ENCODE measurements at places on chromosomes 12 and 14. TPM values are rescaled to one million over a fixed set of nuclear protein-coding genes. Genes with fewer than 3 reads are reported as not detected.

- no peaks in the 10 kb centered on the region for H3K27me3 ChIP-seq
- no peaks in the 10 kb centered on the region for H3K36me3 ChIP-seq
- no peak for DNase-seq
- H3K4me3 ChIP-seq, result no peak overlapping the region
- H3K27ac ChIP-seq, result no peak overlapping the region
Observed at GRCh38 chr12:121731473-121731872, 18.9 kb downstream of the TMEM120B start.

GRCh38 chr14:60273956-60274355 lies 24.9 kb downstream of the PPM1A start:
- peaks cover 18% of the 10 kb centered on the region for H3K4me1 ChIP-seq
- H3K27me3 ChIP-seq, result no peaks in the 10 kb centered on the region
- H3K36me3 ChIP-seq, result no peaks in the 10 kb centered on the region
- H3K4me3 ChIP-seq, result no peak overlapping the region

CDKN3 gene
- total RNA-seq, result 13.5 TPM

- H3K27ac ChIP-seq, result peak overlapping the region; percentile 73
- H3K4me3 ChIP-seq, result no peak overlapping the region
- peaks cover 82% of the 10 kb centered on the region for H3K4me1 ChIP-seq
- DNase-seq, result no peak
- no peaks in the 10 kb centered on the region for H3K27me3 ChIP-seq
- no peaks in the 10 kb centered on the region for H3K36me3 ChIP-seq
Observed at GRCh38 chr14:73751157-73751691, 37.0 kb upstream of the PNMA1 start.

GRCh38 chr14:93727039-93727740 lies 61.1 kb downstream of the PRIMA1 start:
- no peaks in the 10 kb centered on the region for H3K36me3 ChIP-seq
- no peak overlapping the region for H3K4me3 ChIP-seq
- no peak for DNase-seq
- H3K27me3 ChIP-seq, result no peaks in the 10 kb centered on the region
- no peaks in the 10 kb centered on the region for H3K4me1 ChIP-seq

GRCh38 chr14:99116741-99117295 lies 155.2 kb downstream of the BCL11B start:
- H3K27ac ChIP-seq, result no peak overlapping the region
- no peaks in the 10 kb centered on the region for H3K36me3 ChIP-seq
- no peaks in the 10 kb centered on the region for H3K4me1 ChIP-seq
- H3K4me3 ChIP-seq, result no peak overlapping the region
- peaks cover 7% of the 10 kb centered on the region for H3K27me3 ChIP-seq

CCDC196 gene
- not detected for total RNA-seq

DNA sequence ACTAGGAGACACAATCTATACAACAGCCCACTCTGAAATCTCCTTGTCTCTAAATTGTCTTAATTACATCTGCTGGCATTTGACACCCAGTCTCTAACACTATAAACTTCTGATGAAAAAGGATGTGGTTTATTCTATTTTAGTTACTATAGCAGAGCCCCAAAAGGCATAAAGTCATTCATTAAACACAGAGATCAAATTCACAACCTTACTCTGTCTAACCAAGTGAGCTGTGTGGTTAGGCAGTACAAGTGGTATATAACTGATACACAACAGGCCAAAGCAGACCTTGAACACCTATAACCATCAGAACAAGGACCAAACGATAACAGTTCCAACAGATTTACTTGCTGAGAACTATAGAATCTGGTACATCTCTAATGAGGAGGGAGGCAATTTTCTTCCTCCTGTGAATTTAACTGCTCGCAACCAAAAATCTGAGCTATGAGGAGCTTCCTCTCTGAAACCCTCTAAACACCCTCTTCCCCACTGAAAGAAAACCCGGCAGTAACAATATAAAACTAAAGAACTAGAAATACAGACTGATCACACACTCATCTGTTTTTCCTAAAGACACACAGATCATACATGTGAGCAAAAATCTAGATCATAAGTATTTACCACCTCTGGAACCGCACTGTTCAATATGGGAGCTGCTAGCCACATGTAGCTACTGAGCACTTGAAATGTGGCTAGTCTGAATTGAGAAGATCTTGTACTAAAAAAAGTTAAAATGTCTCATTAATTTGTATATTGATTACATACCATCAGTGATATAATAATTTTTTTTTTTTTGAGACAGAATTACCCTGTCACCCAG lies 17.7 kb downstream of the SPPL3 start:
- no peak overlapping the region for H3K4me3 ChIP-seq
- H3K27me3 ChIP-seq, result no peaks in the 10 kb centered on the region
- no peak overlapping the region for H3K27ac ChIP-seq
- no peaks in the 10 kb centered on the region for H3K36me3 ChIP-seq

GRCh38 chr14:75344411-75344810 lies 65.8 kb downstream of the FOS start:
- H3K27me3 ChIP-seq, result no peaks in the 10 kb centered on the region
- DNase-seq, result no peak
- no peak overlapping the region for H3K4me3 ChIP-seq
- no peaks in the 10 kb centered on the region for H3K4me1 ChIP-seq
- H3K36me3 ChIP-seq, result no peaks in the 10 kb centered on the region

LYZ gene
- 91.2 TPM for total RNA-seq

DNA sequence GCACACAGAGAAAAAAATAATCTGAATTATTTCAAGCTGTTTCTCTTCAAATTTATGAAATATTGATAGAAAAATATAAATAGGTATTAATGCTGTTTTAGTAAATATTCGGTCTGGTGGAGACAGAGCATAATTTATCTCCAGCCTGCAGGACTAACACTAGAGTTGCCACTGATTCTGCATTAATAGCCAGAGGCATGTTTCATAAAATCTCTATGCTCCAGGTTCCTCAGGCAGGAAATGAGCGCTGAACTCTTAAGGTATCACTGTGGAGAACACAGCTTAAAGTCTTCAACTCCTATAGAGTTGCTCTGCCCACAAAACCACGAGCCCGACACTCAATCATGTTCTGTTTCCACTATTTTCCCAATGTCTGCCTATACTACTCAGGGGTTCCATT lies 470.0 kb upstream of the TMPO start:
- H3K27me3 ChIP-seq, result no peaks in the 10 kb centered on the region
- no peak for DNase-seq
- no peaks in the 10 kb centered on the region for H3K36me3 ChIP-seq
